Uterus (tissue), 4 donors: ENCODE measurements at places on chromosomes 2 and 18. TPM values are rescaled to one million over a fixed set of nuclear protein-coding genes. Genes with fewer than 3 reads are reported as not detected.

- DNase-seq, result no peak
These were observed 126.3 kb downstream of the NRP2 start for GRCh38 chr2:205808486-205809121.

DNA sequence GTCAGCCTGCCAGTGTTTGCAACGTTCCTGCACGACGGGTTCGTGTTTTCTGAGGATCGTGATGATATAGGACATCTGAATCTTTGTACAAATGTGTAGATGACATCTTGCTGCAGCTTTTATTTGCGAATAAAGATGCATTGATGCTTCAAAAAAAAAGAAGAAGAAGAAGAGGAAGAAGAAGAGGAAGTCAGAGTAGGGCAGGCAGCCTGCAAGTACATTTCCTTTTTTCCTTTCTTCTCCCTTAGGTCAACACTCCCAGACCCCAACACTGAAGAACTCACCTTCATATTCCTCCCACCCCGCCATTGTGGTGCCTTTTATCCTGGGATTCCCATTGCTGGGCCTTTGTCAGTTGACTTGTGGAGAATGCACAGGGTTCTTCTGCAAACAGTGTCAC, 91.5 kb downstream of the FHOD3 start:
- no peak for DNase-seq

- DNase-seq, result no peak
These were observed 533.9 kb downstream of the PARD3B start for GRCh38 chr2:205079173-205079572.

Gene ZAP70
- 3.7 TPM for total RNA-seq

GRCh38 chr2:223725494-223725893, 111.9 kb downstream of the AP1S3 start:
- peak; percentile 82 for DNase-seq

Gene CENPA
- 2.8 TPM for total RNA-seq

GRCh38 chr18:59690996-59691395, 6.2 kb downstream of the CCBE1 start:
- no peak for DNase-seq

Gene NEU2
- not detected for total RNA-seq

- peak; percentile 38 for DNase-seq
These were observed 147.7 kb downstream of the KLHL29 start for GRCh38 chr2:23532391-23533337.

DNA sequence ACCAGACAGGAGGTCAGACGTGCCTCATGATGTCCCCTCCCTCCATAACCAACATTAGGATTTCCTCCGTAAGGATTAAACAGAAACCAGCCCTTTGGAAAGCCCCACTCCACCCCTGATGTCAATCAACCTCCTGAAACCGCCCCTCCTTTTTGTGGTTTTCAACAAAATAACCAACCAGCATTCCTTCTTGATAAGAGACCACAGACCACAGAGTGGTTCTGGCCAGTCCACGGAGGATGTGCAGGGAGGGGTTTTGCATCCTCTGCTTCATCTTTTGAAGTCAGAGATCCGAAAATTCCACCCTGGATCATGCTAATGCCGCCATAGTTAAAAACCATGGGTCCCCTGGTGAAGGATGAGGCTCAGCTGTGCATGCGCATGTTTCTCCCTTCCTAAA, 180.0 kb upstream of the CCDC150 start:
- no peak for DNase-seq

DNA sequence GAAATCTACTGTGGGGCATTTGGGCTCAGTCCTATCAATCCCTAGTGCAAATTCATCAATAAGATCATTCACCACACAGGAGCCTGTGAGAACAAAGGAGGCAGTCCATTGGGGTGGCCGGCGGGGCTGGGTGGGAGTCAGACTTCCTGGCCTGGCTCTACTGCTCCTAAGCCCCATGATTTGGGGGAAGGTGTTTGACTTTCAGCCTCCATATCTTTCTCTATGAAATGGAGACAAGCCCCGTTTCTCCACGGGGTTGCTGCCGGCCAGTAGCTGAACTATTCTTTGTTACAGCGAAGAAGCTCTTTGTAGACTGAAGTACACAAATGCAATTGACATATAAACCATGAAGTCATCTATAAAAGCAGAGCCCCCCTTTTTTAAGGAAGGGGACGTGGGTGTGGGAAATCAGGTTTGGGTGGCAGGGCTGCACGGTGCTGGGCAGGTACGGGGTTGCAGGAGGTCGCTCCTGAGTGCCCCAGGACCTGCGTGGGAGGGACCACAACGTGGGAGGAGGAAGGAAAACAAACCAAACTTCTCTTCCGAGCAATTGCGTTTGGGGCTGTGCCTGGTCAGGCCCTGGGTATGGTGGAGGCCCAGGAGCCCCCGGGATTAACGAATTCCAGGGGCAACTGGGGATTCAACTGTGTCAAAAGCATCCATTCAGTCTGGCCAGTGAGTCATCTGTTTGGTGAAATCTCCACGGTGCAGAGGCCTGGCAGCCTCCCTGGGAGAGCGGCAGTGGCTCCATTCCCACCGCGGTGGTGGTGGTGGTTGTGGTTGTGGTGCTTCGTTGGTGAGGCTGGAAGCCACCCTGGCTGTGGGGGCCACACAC, 18.2 kb downstream of the FBLN7 start:
- DNase-seq, result no peak

GRCh38 chr2:53448591-53448990, 319.0 kb upstream of the CHAC2 start:
- DNase-seq, result no peak

GRCh38 chr2:143903172-143903856, 616.6 kb downstream of the ZEB2 start:
- DNase-seq, result no peak

DNA sequence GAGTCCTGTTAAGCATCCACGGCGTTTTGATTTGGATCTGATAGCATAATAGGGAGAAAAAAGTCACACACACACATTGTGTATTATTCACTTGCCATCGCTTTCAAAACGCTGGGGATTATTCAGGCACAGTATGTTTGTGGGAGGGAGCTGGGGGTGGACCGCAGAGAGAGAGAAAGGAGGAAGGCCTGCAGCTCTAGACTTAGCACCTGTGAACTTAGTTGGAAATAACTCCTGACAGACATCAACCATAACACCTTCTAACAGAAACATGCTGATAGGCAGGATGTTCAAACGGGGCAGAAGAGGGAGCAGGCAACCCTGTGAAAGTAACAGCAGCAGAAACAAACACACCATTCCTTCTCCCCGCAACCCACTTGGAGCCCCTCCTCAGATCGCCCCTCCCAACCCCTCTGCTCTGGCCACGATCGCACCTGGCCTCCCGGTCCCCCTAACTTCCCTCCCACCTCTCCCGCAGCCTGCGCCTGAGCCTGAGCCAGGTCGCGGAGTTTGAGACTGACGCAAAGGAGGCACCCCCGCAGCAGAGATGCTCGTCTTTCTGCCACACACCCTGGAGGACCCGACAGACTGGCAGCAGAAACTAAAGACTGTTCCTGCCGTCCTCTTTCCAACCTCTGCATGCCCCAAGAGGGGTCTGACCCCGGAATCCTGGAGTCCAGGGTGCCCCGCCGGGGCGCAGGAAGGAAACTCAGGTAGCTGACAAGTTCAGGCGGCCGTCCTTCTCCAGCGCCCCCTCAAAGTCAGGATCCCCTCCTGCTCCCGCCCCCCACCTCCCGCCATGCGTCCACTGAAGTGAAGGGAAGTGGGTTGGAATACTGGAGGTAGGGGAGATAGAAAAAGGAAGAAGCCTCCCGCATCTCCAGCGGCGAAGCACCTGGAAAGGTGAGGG, 738 bp downstream of the CHST9 start:
- DNase-seq, result no peak

Gene NPPC
- total RNA-seq, result not detected

Gene MC2R
- not detected for total RNA-seq

Gene PTPN2
- total RNA-seq, result 57.6 TPM

- peak; percentile 80 for DNase-seq
These were observed 48.0 kb upstream of the MRPL33 start for GRCh38 chr2:27723372-27724144.

Gene RBKS
- 2.6 TPM for total RNA-seq

DNA sequence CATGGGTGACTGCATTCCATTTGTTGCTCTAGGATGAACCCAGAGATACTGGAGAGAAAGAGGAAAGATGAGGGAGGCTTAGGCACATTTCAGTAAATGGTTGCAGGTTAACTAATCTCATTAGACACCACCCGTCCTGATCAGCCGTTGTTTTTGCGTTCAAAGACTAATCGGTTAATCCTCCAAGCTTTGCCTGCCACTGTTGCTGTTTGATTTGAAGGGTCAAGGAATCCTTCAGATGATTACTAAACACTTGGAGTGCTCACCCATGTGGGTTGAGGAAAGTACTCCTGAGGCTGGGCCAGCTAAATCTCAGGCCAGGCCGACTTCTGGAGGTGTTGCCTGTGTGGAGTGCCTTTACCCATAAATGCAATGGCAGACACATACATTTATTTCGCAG, 8.6 kb downstream of the SH3RF3 start:
- DNase-seq, result no peak

DNA sequence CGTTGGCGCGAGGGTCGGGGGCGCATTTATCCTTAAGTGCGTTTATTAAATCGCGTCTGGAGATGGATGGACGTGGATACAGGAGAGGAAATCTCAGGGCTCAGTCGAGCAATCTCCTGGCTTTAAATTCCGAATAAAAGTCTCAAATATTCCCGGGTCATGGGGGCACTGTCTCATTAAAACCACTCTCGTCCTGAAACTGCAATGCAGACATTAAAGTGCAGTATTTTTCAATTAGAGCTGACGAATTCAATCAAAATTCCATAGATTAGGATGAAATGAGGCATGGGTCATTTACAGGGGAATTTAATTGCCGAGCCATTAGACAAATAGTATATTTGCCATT, 10.7 kb upstream of the GBX2 start:
- DNase-seq, result no peak
